ENCODE measurements at places on chromosomes 2 and 18. TPM values are rescaled to one million over a fixed set of nuclear protein-coding genes. Genes with fewer than 3 reads are reported as not detected.

SF3B1 gene
- total RNA-seq, result 227 TPM

SLC16A14 gene
- 66.9 TPM for total RNA-seq

PAX8 gene
- total RNA-seq, result 0.69 TPM

REG3G gene
- not detected for total RNA-seq

ABCB11 gene
- 1.2 TPM for total RNA-seq

MC4R gene
- total RNA-seq, result 14.8 TPM

SEMA4C gene
- 33.9 TPM for total RNA-seq

MALL gene
- total RNA-seq, result 2.5 TPM

CYTIP gene
- 0.92 TPM for total RNA-seq

SKOR2 gene
- 0.23 TPM for total RNA-seq

FIGLA gene
- total RNA-seq, result not detected

RTKN gene
- 11.1 TPM for total RNA-seq

IRS1 gene
- 10.8 TPM for total RNA-seq

TEKT4 gene
- total RNA-seq, result 2.5 TPM

SPEG gene
- 18.2 TPM for total RNA-seq

GPBAR1 gene
- not detected for total RNA-seq

DNAH7 gene
- total RNA-seq, result 21.7 TPM

KLF7 gene
- total RNA-seq, result 63.9 TPM

SPP2 gene
- not detected for total RNA-seq

TSN gene
- total RNA-seq, result 73.4 TPM

ST6GAL2 gene
- 170 TPM for total RNA-seq

ASPRV1 gene
- 3.0 TPM for total RNA-seq

DHRS9 gene
- 1.6 TPM for total RNA-seq

GKN1 gene
- total RNA-seq, result not detected

LYPD6 gene
- total RNA-seq, result 20.5 TPM

LYPD1 gene
- 77.0 TPM for total RNA-seq

ABCG5 gene
- 0.23 TPM for total RNA-seq

CNDP1 gene
- total RNA-seq, result 0.23 TPM

TMEM247 gene
- not detected for total RNA-seq

ZC3H15 gene
- 78.2 TPM for total RNA-seq

NGEF gene
- total RNA-seq, result 65.0 TPM

CCDC150 gene
- 9.2 TPM for total RNA-seq

AGXT gene
- total RNA-seq, result not detected

EML6 gene
- 24.0 TPM for total RNA-seq

MYO1B gene
- 90.0 TPM for total RNA-seq

HTRA2 gene
- total RNA-seq, result 46.1 TPM

EFHD1 gene
- 3.7 TPM for total RNA-seq

FSHR gene
- 0.46 TPM for total RNA-seq

LYG2 gene
- total RNA-seq, result not detected

ETAA1 gene
- total RNA-seq, result 20.5 TPM

FARSB gene
- total RNA-seq, result 36.4 TPM

TANK gene
- total RNA-seq, result 63.4 TPM

REG1B gene
- not detected for total RNA-seq

TMEM182 gene
- 8.5 TPM for total RNA-seq

IL1R1 gene
- total RNA-seq, result 0.46 TPM

INHBB gene
- total RNA-seq, result 11.3 TPM

EMX1 gene
- total RNA-seq, result not detected

TMEFF2 gene
- total RNA-seq, result 55.4 TPM

ALKAL2 gene
- 1.4 TPM for total RNA-seq

UGT1A10 gene
- total RNA-seq, result not detected

LIMS4 gene
- not detected for total RNA-seq

CHRNG gene
- not detected for total RNA-seq

CD207 gene
- not detected for total RNA-seq

OTX1 gene
- 2.8 TPM for total RNA-seq

TBC1D8 gene
- total RNA-seq, result 14.5 TPM

LYPD6B gene
- total RNA-seq, result 5.8 TPM

LCT gene
- not detected for total RNA-seq
